A673 (cell line): ENCODE measurements at places on chromosomes 2 and 18. TPM values are rescaled to one million over a fixed set of nuclear protein-coding genes. Genes with fewer than 3 reads are reported as not detected.

HMSD gene
- 31.6 and 58.1 TPM in 2 replicates for total RNA-seq

FOXI3 gene
- total RNA-seq = 0.11 TPM in 2 replicates

LOXHD1 gene
- total RNA-seq = 25.5 and 26.4 TPM in 2 replicates

HRH4 gene
- 0.15 TPM in 1 of 2 replicates, not detected in the other for total RNA-seq

HK2 gene
- total RNA-seq = 40.1 and 42.6 TPM in 2 replicates
